Thyroid gland (tissue), 4 donors: ENCODE measurements at places on chromosomes 2 and 18. TPM values are rescaled to one million over a fixed set of nuclear protein-coding genes. Genes with fewer than 3 reads are reported as not detected.

DNA sequence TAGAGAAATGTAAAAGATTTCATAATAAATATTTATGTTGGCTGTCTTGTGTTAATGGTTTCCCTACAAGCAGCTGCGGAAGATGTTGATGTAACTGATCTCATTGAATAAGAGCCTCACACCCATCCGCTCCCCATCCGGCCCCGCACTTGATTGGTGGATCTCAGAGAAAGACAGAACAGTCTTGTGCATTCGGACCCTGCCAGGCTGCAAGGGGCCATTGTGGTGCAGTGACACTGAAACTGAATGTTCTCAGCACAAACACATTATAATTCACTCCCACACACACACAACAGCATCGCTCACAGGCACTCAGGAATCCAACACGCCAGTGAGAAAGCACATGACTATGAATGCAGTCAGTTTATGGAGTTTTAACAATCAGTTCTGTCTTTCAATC lies 47.8 kb downstream of the PRELID3A start:
- no peak for DNase-seq

- no peak for DNase-seq
Measured at GRCh38 chr2:39416140-39416539, 20.9 kb downstream of the MAP4K3 start.

- no peak for DNase-seq
Measured at GRCh38 chr2:182907081-182907830, 40.8 kb upstream of the FRZB start.

GRCh38 chr2:118978064-118978463 lies 36.1 kb downstream of the MARCO start:
- DNase-seq: no peak

DNA sequence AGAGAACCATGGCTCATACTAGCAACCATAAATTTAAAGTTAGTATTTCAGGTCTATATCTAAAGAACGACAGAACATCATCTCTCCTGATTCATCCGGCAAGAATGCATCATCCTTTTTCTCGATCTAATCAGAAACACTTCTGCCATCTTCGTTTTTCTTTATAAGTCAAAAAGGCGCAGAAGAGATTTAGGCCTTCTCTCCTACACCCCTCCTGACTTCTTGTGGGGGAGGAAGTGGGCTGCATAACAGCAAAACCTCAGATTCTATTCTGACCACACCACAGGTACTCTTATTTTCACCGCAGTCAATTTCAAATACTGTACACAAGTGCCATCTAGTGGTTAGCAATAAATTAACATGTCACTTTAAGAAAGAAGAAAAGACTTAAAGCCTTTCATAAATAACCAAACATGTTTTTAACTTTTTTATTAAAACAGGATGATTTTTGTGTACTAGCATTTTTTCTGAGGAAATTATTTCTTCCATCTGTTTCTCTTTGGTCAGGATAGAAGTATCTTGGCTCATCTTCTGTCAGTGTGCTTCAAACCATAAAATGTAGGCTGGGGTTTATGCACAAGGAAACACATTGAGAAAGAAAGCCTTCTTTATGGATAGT lies 48.4 kb upstream of the PIK3C3 start:
- DNase-seq: no peak

DNA sequence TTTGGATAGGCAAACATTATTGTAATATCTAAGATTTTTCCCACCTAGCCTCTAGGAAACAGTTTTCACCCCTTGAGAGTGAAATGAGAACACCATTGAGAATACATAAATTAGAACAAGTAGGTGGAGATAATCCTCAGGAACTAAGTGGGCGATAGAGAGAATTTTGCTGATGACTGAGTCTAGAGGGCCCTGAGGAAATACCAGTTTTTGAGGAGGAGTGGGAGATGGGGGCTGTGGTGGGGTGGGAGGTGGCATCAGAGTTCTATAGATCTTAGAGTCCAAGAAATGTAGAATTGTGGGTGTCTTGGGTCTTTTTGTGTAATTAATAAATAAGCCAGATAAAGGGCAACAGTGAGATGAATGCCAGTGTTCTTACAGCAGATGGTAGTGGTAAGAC lies 11.8 kb downstream of the NCAPH start:
- no peak for DNase-seq

DNA sequence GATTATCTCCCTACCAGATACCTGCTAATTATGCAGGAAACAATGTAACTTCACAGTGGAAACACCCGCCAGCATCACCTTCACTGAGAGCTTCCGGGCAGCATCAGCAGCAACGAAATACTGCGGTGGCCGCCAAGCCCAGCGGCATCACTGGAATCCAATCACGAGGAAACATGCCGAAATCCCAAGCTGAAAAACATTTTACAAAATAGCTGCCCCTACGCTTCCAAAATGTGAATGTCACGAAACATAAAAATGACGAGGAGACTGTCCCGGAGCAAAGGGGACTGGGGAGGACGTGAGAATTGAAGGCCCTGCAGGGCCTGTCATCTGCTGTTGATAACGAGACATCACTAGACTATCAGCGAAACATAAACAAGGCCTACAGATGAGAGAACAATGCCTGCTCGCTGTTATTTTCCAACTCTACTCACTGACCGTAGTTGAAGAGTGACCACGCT lies 82.6 kb downstream of the HDAC4 start:
- DNase-seq: no peak

GRCh38 chr2:30678410-30679137 lies 128.7 kb downstream of the CAPN13 start:
- no peak for DNase-seq

ASPRV1 gene
- total RNA-seq: 1.7 TPM

WNT6 gene
- 5.1 TPM for total RNA-seq

GKN2 gene
- not detected for total RNA-seq

MAP3K19 gene
- not detected for total RNA-seq

DSG1 gene
- not detected for total RNA-seq

GATA6 gene
- 18.9 TPM for total RNA-seq
